HepG2 (cell line): ENCODE measurements at places on chromosomes 11 and 22.
A peak's percentile ranks its signal among the peaks of the same experiment; 100 is the strongest.

DNA sequence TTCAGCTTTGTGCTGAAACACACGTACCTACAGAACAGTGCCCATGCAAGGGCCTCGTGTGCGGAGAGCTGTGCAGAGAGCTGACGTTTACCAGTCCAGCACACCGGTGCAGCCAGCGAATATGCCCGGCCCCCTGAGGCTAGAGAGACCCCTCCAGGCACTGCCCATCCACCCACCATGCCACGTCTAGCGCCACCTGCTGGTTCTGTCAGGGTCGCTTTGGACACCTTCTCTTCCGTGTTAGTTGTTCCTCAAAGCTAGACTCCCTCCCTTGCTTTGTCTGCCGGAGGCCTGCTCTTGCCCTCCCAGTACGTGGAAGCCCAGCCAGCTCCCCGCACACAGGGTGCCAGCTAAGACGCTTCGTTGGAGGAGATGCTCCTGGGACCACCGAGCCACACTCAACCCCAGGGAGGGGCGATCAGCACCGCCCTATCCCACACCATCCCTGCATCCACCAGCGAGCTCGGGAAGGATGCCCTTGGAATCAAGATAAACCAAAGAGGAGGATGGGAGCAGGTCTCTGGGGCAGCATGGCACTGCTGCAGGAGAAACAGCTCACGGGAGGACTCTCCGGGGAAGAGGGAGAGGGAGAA lies 43.4 kb downstream of the CPT1A start:
- DNase-seq = peak; percentile 12
- no peak overlapping the region for H3K4me3 ChIP-seq
- H3K27ac ChIP-seq = no peak overlapping the region
- no peaks in the 10 kb centered on the region for H3K27me3 ChIP-seq

- no peak overlapping the region for H3K4me3 ChIP-seq
- H3K27ac ChIP-seq = no peak overlapping the region
- no peaks in the 10 kb centered on the region for H3K4me1 ChIP-seq
- H3K27me3 ChIP-seq = no peaks in the 10 kb centered on the region
- DNase-seq = no peak
Observed at GRCh38 chr11:123601136-123601535, 53.3 kb downstream of the SCN3B start.

- peaks cover 91% of the 10 kb centered on the region for H3K4me1 ChIP-seq
- peak; percentile 79 for DNase-seq
- H3K36me3 ChIP-seq = no peaks in the 10 kb centered on the region
Observed at GRCh38 chr11:20022363-20023081, 137.8 kb downstream of the DBX1 start.

- H3K27ac ChIP-seq = no peak overlapping the region
- DNase-seq = no peak
- peaks cover 12% of the 10 kb centered on the region for H3K4me1 ChIP-seq
Observed at GRCh38 chr22:39703928-39704639, 133.5 kb downstream of the CACNA1I start.

DNA sequence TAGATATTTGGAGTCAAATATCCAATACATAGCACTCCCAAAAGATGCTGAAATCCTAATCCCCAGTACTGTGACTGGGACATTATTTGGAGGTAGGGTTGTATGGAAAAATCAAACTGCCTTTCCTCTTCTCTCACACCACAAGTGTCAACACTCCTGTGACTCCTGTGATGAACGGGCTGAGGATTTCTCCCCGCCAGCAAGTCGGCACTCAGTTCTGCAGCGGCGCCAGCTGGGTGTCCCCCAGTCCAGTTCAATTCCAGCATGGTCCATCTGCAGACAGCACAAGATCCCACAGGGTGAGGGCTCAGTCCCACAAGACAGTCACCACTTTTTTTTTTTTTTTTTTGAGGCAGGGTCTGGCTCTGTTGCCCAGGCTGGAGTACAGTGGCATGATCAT lies 4.3 kb upstream of the PARVB start:
- peaks cover 4% of the 10 kb centered on the region; the same call in 1 of the 3 replicates for H3K27me3 ChIP-seq
- H3K36me3 ChIP-seq = no peaks in the 10 kb centered on the region
- no peak overlapping the region for H3K4me3 ChIP-seq

GRCh38 chr22:46659791-46660186 lies 39.6 kb downstream of the GRAMD4 start:
- H3K4me1 ChIP-seq = peaks cover 38% of the 10 kb centered on the region
- H3K4me3 ChIP-seq = no peak overlapping the region; the same call in 1 of the 2 replicates
- 0 out of 3 replicates have a peak, but pooled peaks cover 1% of the 10 kb centered on the region for H3K36me3 ChIP-seq
- DNase-seq = no peak
- peak overlapping the region; percentile 37 for H3K27ac ChIP-seq
- no peaks in the 10 kb centered on the region; the same call in 1 of the 2 replicates for H3K27me3 ChIP-seq

- no peaks in the 10 kb centered on the region for H3K27me3 ChIP-seq
- H3K4me3 ChIP-seq = no peak overlapping the region
- DNase-seq = no peak
- H3K36me3 ChIP-seq = no peaks in the 10 kb centered on the region
- peaks cover 7% of the 10 kb centered on the region; the same call in 1 of the 2 replicates for H3K4me1 ChIP-seq
Observed at GRCh38 chr11:4546878-4547277, 1.9 kb downstream of the OR52M1 start.

GRCh38 chr11:77073328-77074001 lies 6.7 kb downstream of the CAPN5 start:
- H3K36me3 ChIP-seq = no peaks in the 10 kb centered on the region
- peak; percentile 45 for DNase-seq
- H3K27ac ChIP-seq = no peak overlapping the region
- no peak overlapping the region for H3K4me3 ChIP-seq

GRCh38 chr11:131746201-131746600 lies 375.8 kb downstream of the NTM start:
- no peaks in the 10 kb centered on the region for H3K4me1 ChIP-seq
- H3K36me3 ChIP-seq = no peaks in the 10 kb centered on the region
- no peaks in the 10 kb centered on the region for H3K27me3 ChIP-seq
- no peak overlapping the region for H3K4me3 ChIP-seq

GRCh38 chr22:46518542-46519325 lies 18.7 kb downstream of the CELSR1 start:
- H3K27me3 ChIP-seq = peaks cover 3% of the 10 kb centered on the region
- no peak overlapping the region for H3K4me3 ChIP-seq
- DNase-seq = no peak
- no peaks in the 10 kb centered on the region for H3K36me3 ChIP-seq
- no peaks in the 10 kb centered on the region for H3K4me1 ChIP-seq
- H3K27ac ChIP-seq = no peak overlapping the region
